ENCODE measurements at places on chromosomes 1 and 21. TPM values are rescaled to one million over a fixed set of nuclear protein-coding genes. Genes with fewer than 3 reads are reported as not detected.

Gene CA14
- polyA plus RNA-seq = 5.4 TPM

Gene ERICH3
- polyA plus RNA-seq = 0.55 TPM

Gene ITGB2
- polyA plus RNA-seq = 11.7 TPM

Gene SYT6
- polyA plus RNA-seq = 9.7 TPM

Gene RHCE
- 1.7 TPM for polyA plus RNA-seq

All from right lung (tissue), 10 donors.